ENCODE measurements at places on chromosomes 11 and 22.

- no peak overlapping the region for H3K27ac ChIP-seq
- no peak for DNase-seq
- H3K4me3 ChIP-seq, result no peak overlapping the region
- peaks cover 11% of the 10 kb centered on the region for H3K36me3 ChIP-seq
- H3K27me3 ChIP-seq, result peaks cover 4% of the 10 kb centered on the region
Measured at GRCh38 chr22:20951151-20951931, 15.7 kb upstream of the AIFM3 start.

GRCh38 chr11:1060410-1060809 is 14.3 kb upstream of the MUC2 start:
- H3K4me3 ChIP-seq, result no peak overlapping the region
- H3K36me3 ChIP-seq, result no peaks in the 10 kb centered on the region
- no peaks in the 10 kb centered on the region for H3K27me3 ChIP-seq
- H3K4me1 ChIP-seq, result no peaks in the 10 kb centered on the region
- no peak overlapping the region for H3K27ac ChIP-seq

- no peaks in the 10 kb centered on the region for H3K27me3 ChIP-seq
- H3K4me3 ChIP-seq, result no peak overlapping the region
- H3K4me1 ChIP-seq, result peaks cover 3% of the 10 kb centered on the region
- no peak overlapping the region for H3K27ac ChIP-seq
Measured at GRCh38 chr22:19085233-19085718, 36.9 kb downstream of the DGCR2 start.

GRCh38 chr22:38966380-38966702 is 8.9 kb downstream of the APOBEC3A start:
- H3K4me1 ChIP-seq, result no peaks in the 10 kb centered on the region
- H3K4me3 ChIP-seq, result no peak overlapping the region
- no peak overlapping the region for H3K27ac ChIP-seq
- no peak for DNase-seq

DNA sequence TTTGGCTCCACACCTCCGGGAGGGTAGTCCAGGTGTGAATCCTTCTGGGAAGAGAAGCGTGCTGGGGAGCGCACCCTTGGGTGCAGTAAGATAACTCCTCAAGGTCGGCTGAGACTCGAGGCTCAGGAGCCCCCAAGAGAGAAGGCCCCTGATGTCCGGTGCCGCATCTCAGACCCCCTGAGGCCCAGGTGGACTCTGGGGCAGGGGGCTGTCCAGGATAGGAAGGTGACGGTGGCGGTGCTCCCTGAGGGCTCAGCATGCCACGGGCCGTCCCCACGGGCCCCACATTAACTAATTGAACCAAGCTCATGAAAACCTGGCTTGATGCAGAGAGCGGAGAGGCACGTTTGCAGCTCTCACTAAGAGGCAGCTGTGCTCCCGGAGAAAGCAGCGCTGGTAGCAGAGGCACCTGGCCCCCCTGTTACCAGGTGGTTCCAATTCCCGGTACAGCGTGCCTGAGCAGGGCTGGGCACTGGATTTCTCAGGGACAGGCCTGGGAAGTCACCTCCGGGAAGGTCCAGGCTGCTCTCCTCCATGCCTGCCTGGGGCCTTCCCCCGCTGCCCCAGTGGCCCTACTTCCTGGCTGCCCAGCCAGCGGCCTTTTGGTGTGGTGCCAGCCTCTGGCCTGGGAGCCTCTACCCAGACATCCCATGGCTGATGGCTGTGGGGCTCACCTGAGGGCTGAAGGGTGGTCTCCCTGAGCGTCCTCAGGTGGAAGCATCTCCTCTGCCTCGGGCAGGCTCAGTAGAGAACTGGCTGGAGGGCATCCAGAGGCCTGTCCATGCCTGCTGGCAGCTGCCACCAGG is 1.1 kb downstream of the KCNQ1 start:
- H3K27ac ChIP-seq, result no peak overlapping the region
- H3K36me3 ChIP-seq, result no peaks in the 10 kb centered on the region
- peaks cover 56% of the 10 kb centered on the region for H3K4me1 ChIP-seq
- no peak for DNase-seq
- H3K4me3 ChIP-seq, result peak overlapping the region; percentile 63

DNA sequence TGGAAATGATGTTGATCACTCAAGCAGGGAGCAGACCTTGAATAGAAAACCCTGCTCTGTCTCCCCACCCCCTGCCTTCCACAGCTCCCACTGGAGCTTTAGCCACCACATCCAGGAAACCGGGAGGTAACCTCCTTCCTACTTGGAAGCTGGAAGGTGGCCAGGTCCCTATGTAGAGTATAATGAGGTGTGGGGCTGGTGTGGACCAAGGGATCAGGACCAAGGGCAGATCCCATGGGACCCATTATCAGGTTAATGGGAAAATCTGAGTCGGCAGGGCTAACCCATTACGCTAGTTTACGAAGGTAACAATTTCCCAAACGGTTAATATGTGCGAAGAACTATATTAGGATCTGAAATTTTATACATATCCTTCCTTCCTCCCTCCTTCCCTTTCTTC is 321.9 kb downstream of the MIAT start:
- no peaks in the 10 kb centered on the region for H3K4me1 ChIP-seq
- peaks cover 2% of the 10 kb centered on the region for H3K27me3 ChIP-seq
- DNase-seq, result no peak
- H3K27ac ChIP-seq, result no peak overlapping the region
- H3K36me3 ChIP-seq, result no peaks in the 10 kb centered on the region

DNA sequence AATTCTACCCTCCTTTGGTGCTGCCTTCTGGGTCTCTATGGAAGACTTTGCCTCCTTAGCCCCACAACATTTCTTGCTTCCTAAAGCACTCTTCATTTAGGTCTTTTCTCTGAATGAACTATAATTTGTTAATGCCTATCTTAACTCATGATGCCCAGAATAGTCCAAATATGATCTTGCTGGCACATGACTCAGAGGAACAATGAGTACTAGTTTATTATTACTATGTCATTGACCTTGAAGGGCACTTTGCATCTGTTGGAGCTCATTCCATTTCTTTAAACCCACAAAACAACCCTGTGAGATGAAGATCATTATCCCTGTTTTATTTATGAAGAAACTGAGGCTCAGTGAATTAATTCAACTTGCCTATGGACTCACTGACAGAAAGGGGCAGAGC is 320.2 kb upstream of the PLET1 start:
- no peak overlapping the region for H3K27ac ChIP-seq
- H3K4me1 ChIP-seq, result no peaks in the 10 kb centered on the region
- no peak overlapping the region for H3K4me3 ChIP-seq
- DNase-seq, result no peak

GRCh38 chr11:121596195-121597155 is 143.7 kb upstream of the SORL1-AS1 start:
- no peak for DNase-seq
- no peaks in the 10 kb centered on the region for H3K27me3 ChIP-seq
- H3K36me3 ChIP-seq, result peaks cover 88% of the 10 kb centered on the region

GRCh38 chr11:64428693-64429092 is 69.7 kb downstream of the RPS6KA4 start:
- no peaks in the 10 kb centered on the region for H3K4me1 ChIP-seq
- H3K36me3 ChIP-seq, result no peaks in the 10 kb centered on the region
- no peak overlapping the region for H3K4me3 ChIP-seq
- DNase-seq, result no peak
- no peak overlapping the region for H3K27ac ChIP-seq

GRCh38 chr11:65279741-65280440 is 18.1 kb downstream of the POLA2 start:
- no peak overlapping the region for H3K4me3 ChIP-seq
- DNase-seq, result no peak
- H3K27ac ChIP-seq, result peak overlapping the region; percentile 6
- no peaks in the 10 kb centered on the region for H3K27me3 ChIP-seq
- H3K4me1 ChIP-seq, result no peaks in the 10 kb centered on the region

DNA sequence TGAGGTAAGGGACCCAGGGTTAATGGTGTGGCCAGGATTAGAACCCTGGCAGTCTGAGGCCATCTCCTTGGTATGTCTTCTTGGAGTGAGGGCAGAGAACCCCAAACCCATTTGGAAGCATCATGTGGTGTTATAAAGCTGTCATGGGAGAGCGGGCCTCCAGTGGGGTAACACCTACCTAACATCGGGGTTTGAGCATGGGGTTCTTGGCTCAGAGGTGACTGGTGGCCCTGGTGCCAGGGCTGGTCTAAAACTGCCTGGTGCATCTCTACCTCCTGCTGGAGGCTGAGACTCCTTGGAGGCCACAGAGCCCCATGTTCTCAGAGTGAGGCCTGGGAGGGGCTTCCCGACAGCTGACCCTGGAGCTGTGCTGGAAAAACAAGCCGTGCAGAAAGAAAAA is 4.5 kb downstream of the PRDM11 start:
- no peak overlapping the region for H3K27ac ChIP-seq
- no peak for DNase-seq
- peaks cover 16% of the 10 kb centered on the region for H3K4me1 ChIP-seq

- no peak overlapping the region for H3K4me3 ChIP-seq
- no peaks in the 10 kb centered on the region for H3K27me3 ChIP-seq
- DNase-seq, result no peak
- peaks cover 5% of the 10 kb centered on the region for H3K36me3 ChIP-seq
Measured at GRCh38 chr11:59115553-59115952, 8.5 kb downstream of the FAM111B start.

DNA sequence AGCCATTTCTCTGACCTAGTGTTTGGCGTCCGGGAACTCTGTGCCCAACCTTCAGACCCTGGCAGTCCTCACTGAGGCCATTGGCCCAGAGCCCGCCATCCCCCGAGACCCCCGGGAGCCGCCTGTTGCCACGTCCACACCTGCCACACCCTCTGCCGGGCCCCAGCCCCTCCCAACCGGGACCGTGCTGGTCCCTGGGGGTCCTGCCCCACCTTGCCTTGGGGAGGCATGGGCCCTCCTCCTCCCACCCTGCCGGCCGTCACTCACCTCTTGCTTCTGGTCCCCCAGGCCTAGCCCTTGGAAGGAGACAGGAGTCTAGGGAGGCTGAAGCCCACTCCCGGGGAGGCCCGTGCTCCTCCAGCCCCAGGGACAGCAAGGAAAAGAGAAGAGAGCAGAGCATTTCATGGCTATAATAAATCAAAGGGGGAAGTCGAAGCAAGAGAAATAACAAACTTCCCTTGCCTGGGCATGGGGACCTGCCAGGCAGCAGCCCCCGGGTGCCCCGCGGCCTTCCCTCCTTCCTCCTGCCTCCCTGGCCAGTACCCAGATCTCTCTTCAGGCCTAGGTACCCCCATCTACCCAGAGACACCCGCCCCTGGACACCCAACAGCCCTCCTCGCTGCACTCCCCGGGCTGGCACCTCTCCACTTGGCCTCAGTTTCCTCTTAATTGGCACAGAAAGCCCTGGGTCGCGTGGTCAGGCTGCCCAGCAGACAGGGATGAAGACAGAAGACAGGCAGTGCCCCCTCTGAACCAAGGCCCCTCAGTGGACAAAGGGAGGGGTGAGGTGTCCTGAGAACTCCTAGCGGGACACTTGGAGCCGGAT is 13.0 kb upstream of the SLC39A13 start:
- no peaks in the 10 kb centered on the region for H3K27me3 ChIP-seq
- peaks cover 14% of the 10 kb centered on the region for H3K4me1 ChIP-seq
- peak overlapping the region; percentile 92 for H3K27ac ChIP-seq
- H3K4me3 ChIP-seq, result peak overlapping the region; percentile 53

DNA sequence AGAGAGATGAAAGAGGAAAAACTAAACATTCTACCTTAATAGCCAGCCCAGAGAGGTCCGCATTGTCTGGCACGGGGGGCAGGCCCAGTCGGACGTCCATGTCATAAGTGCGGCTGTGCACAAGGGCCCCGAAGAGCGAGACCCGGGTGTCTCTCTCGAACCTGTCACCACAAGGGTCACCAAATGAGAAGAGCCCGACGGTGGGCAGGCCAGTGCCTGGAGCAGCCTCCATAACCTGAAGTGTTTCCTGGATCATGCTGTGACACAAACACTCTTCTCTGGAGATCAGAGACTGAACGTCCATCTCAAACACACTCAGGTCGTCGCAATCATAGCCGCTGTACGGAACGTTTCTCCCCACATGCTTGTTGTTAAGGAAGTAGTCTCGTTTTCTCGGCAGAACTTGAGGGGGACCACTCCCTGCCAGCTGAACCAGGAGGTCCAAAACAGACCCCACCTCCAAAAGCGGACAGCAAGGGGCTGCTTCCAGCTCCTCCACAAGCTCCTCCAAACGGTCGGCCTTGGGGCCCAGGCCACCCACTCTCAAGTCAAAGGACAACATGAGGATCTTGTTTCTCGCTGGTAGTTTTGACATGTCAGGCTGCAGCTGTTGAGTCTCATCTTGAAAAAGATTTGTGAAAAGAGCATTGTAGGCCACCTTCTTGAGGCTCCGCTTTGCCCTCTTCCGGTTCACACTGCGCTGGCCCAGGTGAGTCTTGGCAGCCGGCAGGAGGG is 971 bp downstream of the TUBGCP6 start:
- peaks cover 16% of the 10 kb centered on the region for H3K4me1 ChIP-seq
- peaks cover 14% of the 10 kb centered on the region for H3K36me3 ChIP-seq
- peak overlapping the region; percentile 91 for H3K27ac ChIP-seq
- no peak for DNase-seq
- no peaks in the 10 kb centered on the region for H3K27me3 ChIP-seq

- peaks cover 16% of the 10 kb centered on the region for H3K4me1 ChIP-seq
- no peaks in the 10 kb centered on the region for H3K27me3 ChIP-seq
- no peak overlapping the region for H3K27ac ChIP-seq
Measured at GRCh38 chr11:12179531-12179930, 69.1 kb downstream of the MICAL2 start.

DNA sequence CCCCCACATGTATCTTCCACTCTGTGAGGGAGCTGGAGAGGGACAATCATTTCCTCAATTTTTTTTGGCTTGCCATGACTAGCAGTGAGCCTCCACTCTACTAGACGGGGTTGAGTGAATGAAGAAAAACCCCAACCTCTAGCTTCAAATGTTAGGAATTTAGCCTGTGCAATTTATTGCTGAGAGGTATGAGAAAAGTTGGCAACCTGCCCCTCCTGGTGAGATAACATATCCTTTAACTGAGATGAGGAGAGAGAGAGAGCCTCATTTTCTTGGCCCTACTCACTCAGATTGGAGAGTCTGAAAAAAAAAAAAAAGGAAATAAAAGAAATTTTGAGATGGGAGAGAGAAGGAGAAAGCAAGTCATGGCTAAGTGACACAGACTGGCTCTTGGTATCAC is 218.2 kb upstream of the CARD18 start:
- H3K4me3 ChIP-seq, result no peak overlapping the region
- no peaks in the 10 kb centered on the region for H3K36me3 ChIP-seq
- H3K27me3 ChIP-seq, result no peaks in the 10 kb centered on the region
- DNase-seq, result no peak
- no peaks in the 10 kb centered on the region for H3K4me1 ChIP-seq
- no peak overlapping the region for H3K27ac ChIP-seq

GRCh38 chr11:108871152-108871551 is 206.3 kb downstream of the DDX10 start:
- no peak overlapping the region for H3K4me3 ChIP-seq
- no peak for DNase-seq
- H3K27ac ChIP-seq, result no peak overlapping the region
- no peaks in the 10 kb centered on the region for H3K27me3 ChIP-seq

DNA sequence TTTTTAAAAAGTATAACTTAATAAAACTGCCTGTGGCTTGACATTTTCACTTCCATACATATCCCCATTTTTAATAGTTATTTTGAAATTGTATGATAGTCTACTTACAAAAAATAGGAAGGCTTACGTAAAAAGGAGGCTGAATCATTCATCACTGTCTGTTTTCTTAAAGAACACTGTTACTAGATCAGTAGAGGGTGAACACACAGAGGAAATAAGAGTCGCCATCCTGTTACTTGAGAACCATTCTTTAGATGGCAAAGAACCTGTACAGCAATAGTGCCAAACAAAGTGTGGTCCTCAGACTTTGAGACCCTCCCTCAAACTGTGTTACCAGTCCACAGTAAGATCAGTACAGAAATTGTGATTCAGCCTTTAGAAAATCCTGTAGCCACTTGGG is 180.7 kb downstream of the PGR start:
- no peaks in the 10 kb centered on the region for H3K4me1 ChIP-seq
- no peak overlapping the region for H3K27ac ChIP-seq
- no peaks in the 10 kb centered on the region for H3K36me3 ChIP-seq
- H3K4me3 ChIP-seq, result no peak overlapping the region
- no peak for DNase-seq
